Stimulated activated CD4-positive, alpha-beta T cell treated with anti-CD3 and anti-CD28 coated beads, Interleukin-4, amount 100 ng/mL, for 48 hours (primary cell): ENCODE measurements at places on chromosomes 3 and 15.

DNA sequence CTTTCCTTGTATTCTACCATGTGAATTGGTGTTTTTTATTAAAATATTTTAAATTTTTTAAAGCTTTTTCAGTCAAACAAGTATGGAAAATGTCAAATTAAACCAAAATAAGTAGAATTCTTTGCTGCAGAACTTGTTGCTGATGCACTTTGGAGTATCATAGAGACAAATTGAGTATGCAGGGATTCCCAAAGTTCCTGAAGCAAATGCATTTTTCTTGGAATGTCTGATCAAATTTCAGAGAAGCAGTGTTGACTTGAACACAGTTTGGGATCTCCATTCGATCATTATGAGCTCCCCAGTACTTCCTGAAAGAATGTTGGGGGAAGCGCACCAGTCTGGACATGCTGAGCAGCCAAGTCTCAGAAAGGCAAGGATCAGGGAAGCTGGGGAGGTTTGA is 517.8 kb upstream of the CFAP20DC start:
- DNase-seq, result no peak

GRCh38 chr3:188220097-188220788 is 66.3 kb downstream of the LPP start:
- no peak for DNase-seq

- no peak for DNase-seq
Measured at GRCh38 chr3:179531576-179531975, 31.1 kb upstream of the ACTL6A start.

DNA sequence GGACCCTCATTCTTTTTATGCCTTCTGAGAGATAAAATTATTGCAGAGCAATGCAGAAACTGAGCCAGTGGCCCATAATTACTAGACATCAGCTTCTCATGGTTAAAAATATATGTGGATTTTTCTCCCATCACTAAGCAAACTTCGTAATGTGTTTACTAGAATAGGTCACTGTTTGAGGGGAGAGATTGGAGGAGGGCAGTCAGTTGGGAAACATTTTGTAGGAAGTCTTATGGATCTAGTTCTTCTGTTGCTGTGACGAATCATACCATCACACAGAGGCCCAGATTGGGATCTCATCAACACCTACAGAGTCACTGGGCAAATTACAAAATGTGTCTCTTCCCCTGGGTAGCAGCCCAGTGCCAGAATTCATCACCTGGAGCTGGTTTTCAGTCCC is 81.4 kb downstream of the PDE8A start:
- DNase-seq, result no peak

DNA sequence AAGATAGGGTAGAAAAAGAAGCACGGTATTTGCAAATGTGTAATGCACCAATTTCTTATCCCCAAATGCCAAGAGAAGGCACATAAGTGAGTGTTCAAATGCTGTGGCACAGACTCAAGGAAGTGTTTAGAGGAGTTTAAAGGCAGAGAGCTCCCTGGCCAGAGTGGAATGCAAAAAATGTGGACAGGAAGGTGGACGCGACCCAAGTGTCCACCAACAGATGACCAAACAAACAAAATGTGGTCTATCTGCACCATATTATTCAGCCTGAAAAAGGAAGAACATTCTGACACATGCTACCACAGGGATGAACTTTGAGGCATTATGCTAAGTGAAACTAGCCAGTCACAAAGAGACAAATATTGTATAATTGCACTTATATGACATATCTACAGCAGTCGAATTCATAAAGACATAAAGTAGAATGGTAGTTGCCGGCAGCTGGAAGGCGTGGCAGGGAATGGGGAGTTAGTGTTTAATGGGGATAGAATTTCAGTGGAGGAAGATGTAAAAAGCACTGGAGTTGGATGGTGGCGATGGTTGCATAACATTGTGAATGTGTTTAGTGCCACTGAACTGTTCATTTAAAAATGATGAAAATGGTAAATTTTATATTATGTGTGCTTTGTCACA is 126.6 kb downstream of the SRGAP3 start:
- DNase-seq, result no peak

GRCh38 chr15:80841541-80841940 is 62.4 kb downstream of the CEMIP start:
- DNase-seq, result no peak

DNA sequence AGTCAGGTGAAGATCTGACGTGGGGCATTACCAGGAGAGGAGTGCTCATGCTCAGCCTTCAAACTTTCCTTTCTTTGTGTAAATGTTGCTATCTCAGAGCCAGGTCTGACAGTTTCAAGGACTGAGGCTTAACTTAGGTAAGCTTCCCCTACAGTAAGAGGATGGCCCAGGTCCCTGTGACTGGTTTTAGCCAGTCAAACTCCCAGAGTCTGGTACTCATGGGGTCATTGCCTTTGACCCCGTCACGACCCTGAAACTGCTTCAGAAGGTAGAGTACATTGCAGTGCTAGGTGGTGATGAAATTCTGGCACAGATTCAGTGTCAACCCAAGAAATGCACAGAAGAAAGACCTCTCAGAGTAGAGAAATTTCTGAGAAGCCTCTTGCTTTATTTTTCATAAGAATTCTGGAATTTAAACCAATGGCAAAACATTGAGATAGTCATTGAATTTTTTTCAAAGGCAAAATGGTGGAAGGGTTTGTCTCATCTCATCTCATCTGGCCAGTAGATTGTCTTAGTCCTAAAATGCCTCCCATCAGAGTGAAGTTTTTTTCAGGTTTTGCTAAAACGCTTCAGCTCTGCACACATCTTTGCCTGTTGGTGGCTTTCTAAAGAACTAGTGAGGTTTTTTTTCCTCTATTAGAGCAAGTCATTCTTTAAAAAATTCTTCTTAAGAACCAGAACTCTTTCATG is 23.1 kb downstream of the ZBTB38 start:
- DNase-seq, result no peak

DNA sequence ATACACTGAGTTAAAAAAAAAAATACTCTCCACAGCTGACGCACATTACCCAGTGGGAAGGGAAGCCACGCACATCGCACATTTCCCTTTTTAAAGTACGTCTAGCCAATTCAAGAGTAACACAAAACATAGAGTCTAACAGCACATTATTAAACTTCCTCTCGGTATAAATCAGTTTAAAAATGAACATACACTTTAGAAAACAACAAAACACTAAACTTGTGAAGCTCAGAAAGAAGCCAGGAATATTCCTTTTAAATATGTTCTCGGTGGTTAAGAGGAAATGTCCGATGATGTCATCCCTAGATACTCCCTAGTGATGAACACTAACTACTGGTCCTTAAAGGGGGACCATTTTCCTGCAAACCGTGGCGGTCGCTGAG is 721 bp downstream of the MYEF2 start:
- DNase-seq, result no peak

DNA sequence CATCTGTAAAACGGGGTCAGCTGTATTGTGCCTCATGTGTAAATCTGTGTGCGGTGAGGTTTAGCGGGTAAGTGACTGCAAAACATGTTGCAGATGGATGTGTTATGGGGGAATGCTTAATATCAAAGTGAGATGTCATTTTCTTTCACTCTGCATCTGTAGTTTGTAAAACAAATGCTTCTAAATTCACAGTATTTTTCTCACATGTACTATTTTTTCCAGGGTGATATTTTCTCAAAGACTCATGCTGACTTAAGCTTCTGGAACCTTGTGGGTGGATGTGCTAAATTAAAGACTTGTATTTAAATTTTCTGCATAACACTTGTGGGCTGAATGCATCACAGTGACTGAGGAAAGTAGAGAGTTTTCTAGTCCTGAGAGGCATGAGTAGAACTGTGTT is 115.2 kb upstream of the TP63 start:
- DNase-seq, result no peak

- no peak for DNase-seq
Measured at GRCh38 chr3:32551496-32551895, 19.2 kb downstream of the DYNC1LI1 start.

GRCh38 chr15:63876085-63876662 is 42.4 kb upstream of the HERC1 start:
- DNase-seq, result no peak

DNA sequence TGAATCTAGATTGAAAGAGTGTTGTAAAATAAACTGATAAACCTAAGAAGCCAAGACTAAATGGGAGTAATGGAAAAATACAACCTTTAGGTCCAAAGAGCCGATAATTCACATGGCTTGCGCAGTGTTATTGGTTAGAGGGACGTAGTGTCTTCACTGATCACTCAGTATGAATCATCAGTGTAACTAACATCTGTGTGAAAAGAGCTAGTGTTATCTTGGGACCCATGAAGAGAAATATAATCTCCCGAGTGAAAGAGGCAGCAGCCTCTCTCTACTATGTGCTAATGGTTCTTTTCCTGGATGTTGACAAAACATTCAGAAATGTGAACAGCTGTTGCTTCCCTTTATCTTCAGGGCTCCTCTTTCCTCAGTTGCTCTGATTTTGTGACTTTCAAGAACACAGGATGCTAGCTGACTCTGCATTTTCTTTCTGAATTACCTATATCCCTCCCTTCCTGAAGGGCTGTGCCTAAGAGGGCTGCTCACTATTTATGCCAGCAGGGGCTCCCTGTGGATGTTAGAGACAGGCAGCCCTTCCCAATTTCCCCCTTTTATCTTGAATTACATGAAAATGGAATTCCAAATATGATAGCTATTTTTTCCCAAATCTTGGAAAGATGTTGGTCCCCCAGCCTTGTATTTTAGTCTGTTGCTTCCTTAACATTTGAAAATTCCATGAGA is 128.8 kb downstream of the GRM7 start:
- no peak for DNase-seq

DNA sequence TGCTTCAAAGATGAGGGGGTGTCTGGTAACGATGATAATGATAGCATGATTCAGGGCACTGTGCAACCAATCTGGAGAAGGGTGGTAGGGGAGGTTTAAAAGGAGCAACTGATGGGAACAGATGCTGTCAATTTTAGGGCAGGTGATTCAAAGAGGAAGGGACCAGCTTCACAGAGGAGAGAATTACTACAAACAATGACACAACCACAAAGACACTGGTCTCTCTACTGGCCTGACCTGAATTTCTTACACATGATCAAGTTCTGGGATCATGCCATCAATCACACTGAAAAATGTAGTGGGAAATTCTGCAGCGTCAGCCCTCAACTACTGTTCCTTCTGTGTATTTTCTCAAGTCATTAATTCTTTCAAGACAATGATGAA is 2.6 kb upstream of the CDV3 start:
- DNase-seq, result no peak

DNA sequence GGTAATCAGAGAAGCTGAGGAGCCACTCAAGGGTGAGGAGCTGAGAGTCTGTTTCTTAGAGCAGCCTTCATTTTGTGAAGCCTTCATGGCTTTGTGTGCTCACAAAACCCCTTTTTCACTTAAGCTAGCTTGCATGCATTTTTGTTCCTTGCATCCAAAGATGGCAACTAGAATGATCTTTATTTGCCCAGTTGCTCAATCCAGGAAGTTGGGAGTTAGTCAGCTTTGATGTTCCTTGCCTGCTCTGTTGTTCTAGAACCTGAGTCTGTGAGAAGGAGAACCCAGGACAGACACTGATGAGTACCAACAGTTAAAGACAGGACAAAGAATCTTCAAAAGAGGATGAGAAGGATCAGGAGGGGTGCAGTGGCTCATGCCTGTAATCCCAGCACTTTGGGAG is 81.8 kb downstream of the IL20RB start:
- no peak for DNase-seq

DNA sequence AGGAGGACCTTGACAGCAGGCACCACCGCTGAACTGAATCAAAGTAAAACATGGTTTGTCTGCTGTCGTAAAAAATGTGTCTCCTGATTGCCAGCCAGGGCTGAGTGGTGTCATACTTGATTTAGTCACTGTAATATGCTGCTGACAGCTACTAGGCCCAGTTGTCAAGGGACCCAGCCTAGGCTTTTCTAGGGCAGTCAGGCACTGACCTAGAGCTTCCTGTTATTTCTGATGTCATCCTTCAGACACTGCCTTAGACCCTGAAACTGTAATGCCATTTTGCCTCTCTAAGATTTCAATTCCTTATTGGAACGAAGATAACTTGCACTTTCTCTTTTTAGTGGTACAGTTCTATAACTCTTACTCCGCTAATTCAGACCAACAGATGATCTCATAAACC is 2.6 kb upstream of the MRPL3 start:
- no peak for DNase-seq

GRCh38 chr15:97234851-97235610 is 725.5 kb upstream of the ARRDC4 start:
- peak; percentile 25 for DNase-seq

GRCh38 chr15:62498278-62498677 is 333.2 kb upstream of the C2CD4B start:
- no peak for DNase-seq

DNA sequence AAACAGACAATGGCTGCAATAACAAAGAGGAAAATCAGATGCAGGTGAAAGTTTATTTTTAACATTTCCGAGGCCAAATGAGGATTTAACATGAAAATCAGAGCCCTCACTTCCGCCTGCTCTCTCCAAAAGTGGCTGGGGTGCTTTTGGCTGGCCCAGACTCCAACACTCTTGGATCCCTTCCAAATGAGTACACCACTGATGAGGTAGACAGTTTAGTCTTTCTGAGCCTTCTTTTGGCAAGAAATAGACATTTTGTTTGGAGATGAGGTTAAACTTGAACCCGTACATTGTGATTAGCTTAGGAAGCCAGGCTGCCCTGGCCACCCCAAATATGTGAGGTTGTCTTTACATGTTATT is 51.0 kb upstream of the TRA2B start:
- DNase-seq, result no peak

GRCh38 chr3:126847061-126847460 is 135.9 kb upstream of the PLXNA1 start:
- no peak for DNase-seq

DNA sequence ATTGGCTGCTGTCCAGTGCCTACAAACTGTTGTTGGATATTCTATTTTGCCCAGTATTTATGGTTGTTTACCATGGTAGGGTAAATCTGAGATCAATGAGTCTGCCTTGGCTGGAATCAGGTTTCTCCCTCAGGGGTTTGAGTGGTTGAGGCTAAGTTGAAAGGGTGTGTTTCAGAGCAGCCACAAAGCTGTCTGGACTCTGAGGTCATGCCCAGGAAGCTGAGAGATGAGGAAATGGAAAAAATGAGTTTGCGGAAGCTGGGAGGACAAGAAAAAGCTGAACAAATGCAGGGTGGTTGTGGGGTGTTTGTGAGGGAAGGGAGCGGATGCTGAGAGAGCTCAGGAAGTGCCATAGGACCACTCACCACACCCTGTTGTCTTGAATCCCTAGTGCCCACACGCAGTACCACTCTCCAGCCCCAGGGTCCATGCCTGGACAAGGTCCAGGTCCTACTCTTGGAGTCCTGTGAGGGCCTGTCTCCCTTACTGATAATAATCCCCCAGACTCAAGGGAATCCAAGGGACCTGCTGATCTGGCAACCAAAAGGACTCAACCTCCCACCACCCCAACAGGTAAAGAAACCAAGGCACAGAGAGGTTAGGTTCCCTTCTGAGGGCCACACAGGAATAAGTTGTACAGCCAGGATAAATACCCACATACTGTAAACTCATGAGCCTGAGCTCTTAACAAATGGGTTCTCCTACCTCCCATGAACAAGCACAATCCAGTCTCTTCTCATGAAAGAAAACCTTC is 81.6 kb downstream of the PPCDC start:
- no peak for DNase-seq
